ENCODE measurements at places on chromosomes 11 and 22.

DNA sequence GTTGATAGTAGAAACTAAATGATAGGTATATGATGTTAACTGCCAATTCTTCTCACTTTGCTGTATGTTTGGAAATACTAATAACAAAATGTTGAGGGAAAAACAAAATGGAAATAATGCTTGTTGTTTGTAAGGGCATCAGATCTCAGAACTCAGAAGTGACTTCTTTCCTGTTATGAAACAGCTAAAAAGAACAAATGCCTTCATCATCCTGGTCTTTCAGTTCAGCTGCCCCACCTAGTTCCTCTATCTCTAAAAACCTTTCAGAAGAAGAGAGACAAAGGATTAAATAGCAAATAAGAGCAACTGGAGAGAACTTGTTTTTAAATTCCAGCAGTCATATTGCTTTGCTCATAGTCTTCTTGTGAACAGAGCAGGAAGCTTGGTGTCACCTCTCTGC is 345.3 kb upstream of the NCAM1 start:
- no peak for DNase-seq

DNA sequence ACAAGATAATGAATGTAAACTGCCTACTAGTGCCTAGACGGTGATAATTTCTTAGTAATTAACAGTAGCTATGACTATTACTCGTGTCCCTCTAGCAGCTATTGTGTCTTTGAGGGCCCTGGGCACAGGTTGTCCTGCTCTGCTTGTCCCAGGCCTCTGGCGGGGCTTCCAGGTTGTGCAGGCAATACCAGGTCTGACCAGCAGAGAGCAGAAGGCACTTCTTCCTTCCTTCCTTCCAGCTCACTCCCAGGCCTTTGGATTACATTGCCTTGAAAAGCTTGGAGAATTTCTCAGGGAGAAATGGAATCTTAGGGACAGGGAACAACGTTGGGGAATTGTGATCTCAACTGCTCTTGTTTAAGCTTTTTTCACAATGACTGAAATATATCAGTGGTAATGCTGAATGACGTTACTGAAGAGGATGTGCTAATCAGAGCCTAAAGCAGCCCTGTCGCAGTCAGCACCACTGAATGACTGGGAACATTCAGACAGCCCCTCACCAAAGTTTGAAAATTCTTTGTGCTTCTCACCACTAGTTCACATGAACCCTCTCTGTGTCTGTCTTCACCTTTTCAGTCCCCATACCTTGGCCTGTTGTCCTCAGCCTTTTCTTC is 8.4 kb upstream of the CCKBR start:
- DNase-seq, result peak; percentile 13

DNA sequence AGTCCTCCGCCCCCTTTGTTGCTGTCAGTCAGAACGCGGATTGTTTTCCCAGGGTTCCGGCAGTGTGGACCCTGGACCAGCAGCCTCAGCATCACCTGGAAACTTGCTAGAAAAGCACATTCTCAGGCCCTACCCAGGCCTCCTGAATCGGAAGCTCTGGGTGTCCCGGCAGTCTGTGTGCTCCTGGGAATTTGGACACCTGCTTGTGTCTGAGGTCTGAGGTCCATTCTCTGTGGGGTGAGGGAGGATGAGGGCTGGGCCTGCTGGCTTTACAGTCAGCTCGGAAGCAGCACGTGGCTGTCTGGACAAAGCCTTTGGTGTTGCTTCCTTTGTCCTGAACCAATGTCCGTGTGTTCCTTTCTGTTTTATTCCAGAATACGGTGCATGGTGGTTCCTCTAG is 299.7 kb downstream of the TBC1D22A start:
- DNase-seq, result no peak

DNA sequence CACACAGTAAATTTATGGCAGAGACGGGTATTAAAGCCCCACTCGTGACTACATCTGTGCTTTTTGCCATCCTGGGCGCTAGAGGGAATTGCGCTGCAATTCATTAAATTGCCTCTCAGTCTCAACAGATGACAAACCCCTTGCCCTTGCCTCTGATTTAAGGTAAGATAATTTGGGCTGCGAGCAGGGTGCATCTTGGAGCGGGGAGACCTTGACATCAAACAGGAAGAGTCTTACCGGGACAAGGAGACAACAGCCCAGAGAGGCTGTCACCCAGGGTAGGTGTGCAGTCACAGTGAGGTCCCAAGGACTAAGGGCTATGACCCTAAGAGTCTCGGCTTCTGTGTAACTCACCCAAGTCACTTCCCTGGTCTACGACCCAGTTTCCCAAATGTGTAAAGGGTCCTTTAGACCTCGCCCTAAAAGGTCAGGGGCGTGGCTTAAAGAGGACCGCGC is 449 bp upstream of the TOM1 start:
- DNase-seq, result no peak

DNA sequence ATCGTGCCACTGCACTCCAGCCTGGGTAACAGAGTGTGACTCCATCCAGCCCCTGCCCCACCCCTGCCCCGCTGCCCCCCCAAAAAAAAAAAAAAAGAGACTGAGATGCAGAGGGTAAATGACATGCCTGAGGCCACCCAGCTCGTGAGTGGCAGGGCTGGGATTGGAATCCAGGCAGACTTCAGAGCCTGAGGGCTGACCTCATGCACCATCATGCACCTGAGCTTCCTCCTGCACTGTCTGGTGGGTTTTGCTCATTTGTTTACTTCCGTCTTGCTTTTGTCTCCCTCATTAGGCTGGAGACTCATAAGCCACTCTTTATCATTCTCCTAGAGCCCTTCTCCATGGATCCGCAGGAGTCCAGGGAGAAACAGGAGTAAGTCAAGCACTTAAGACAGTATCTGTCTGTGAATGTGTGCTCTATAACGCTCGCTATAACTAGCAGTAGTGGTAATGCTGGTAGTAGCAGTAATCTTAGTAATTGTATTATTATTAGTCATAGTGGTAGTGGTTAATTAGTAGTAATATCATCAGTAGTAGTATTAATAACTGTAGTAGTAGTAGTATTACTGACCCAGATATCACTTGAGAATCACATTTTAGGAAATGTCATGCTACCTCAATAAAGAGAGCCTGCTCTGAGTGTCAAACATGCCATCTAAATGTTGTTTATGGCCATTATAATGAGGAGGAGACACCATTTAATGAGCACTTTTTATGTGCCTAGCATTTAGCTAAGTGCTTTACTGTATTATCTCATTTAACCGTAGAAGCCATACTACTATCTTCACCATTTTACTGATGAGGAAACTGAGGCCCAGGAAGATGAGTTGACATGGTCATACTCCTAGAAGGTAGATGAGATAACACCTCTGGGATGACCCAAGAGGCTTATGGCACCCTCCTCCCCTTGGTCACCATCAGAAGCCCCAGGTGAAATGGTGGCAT is 85.0 kb downstream of the NAT10 start:
- no peak for DNase-seq

DNA sequence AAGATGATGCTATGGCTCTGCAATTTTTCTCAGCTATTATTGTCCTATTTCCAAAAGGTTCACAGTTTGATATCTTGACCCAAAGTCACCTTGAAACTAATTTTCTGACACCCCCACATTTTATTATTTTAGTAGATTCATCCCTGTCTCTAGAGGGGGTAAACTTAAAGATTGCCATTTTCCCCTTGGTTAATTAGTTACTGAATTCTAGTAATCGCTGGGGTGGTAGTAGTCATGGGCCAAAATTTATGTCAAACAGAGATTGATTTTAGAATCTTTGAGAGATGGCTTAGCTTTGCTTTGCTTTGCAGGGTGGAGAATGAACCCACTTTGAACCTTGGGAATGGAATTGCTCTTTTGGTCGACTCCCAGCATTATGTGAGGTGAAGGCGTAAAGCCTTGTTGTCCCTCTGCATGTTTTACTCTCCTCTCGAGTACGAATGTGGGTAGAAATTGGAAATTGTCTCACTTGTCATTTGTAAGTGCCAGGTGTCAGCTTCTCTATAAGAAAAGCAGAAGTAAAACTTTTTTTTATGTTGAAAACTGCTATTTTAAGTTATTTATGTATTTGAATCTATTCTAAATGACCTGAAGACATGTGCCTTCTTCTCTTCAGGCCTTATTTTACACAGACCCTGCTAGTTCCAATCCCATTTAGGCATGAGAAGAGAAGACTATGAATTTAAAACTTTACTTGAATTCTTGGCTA is 42.4 kb upstream of the RCE1 start:
- no peak for DNase-seq

GRCh38 chr11:122711831-122712381 is 56.4 kb downstream of the UBASH3B start:
- DNase-seq, result peak; percentile 64

DNA sequence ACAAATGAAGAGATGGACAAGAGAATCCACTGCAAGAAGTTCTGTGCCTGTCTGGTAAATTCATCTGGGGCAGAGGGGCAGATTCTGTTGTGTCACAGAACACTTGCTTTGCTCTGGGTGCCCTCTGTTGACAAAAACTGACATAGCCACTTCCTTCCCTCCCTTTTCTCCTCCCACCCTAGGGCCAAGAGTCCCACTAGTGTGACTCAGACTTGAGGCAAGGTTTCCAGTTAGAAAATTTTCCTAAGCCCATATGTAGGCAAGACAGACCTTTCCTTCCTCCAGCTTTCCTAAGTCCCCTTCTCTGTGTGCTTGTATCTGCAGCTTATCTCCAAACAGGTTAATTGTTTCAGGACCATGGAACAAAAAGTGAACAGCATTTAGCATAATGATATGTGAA is 106.8 kb downstream of the RBFOX2 start:
- peak; percentile 59 for DNase-seq

DNA sequence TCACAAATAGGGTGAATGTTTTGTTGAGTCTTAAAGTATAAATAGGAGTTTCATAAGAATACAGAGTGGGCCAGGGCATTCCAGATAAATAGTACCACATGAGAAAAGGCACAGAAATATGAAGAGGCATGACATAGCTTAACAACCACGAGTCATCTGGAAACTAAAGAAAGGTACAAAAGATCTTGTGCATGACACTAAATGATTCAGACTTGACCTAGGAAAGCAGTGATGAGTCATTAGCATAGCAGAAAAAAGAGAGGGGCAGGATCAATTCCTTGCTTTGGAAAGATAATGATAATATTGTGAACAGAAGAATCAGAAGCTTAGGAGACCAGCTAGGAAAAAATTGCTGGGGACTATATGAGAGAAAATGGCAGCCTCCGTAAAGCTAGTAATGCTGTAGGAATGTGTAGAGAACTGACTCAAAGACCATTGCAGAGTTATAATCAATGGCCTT is 47.6 kb upstream of the FIBIN start:
- no peak for DNase-seq

GRCh38 chr22:44184006-44184405 is 3.3 kb downstream of the PARVG start:
- DNase-seq, result no peak

DNA sequence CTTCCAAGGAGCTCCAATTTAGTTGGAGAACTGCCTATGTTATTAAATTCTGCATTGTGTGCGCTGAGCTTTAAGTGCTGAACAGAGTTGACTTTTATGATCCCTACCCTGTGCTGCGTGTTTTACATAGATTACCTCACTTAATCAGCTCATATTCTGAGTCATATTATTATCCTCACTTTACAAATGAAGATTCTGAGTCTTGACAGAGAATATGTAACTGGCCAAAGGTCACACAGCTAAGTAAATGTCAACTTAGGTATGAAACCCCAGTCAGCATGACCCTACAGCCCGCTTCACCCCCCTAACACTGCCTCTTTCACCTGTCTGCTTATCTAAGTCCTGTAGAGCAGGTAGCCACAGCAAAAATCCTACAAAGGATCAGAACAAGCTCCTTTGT is 19.8 kb upstream of the TMPRSS5 start:
- DNase-seq, result no peak

DNA sequence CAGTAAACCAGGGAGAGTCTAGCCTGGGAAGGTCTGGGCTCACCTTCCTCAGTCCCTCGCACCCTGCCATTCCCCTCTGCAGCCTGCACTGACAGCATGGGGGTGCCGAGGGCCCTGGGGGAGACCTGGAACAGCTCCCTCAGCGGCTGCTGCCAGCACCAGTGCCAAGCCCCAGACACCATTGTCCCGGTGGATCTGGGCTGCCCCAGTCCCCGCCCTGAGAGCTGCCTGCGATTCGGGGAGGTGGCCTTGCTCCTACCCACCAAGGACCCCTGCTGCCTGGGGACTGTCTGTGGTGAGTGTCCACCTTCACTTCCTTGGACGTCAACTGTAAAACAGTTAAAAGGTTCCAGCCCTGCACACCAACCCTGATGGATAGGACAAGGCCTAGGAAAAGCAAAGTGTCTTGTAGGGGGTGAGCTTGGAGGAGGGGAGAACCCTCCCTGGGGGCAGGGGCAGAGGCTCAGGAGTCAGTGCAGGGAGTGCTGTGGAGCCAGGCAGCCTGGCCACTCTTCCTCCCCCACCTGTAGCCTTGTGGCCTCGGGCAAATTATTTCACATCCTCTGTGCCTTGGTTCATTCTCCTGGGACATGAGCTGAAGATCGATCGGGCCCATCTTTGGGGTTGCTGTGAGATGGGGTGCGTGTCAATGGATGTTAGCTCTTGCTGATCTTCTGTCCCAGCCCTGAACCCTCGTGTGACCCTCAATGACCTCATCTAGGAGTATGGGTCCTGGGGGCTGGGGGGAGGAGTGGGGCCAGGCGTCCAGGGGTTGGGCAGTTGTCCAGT is 85.2 kb upstream of the MYOD1 start:
- DNase-seq, result no peak

DNA sequence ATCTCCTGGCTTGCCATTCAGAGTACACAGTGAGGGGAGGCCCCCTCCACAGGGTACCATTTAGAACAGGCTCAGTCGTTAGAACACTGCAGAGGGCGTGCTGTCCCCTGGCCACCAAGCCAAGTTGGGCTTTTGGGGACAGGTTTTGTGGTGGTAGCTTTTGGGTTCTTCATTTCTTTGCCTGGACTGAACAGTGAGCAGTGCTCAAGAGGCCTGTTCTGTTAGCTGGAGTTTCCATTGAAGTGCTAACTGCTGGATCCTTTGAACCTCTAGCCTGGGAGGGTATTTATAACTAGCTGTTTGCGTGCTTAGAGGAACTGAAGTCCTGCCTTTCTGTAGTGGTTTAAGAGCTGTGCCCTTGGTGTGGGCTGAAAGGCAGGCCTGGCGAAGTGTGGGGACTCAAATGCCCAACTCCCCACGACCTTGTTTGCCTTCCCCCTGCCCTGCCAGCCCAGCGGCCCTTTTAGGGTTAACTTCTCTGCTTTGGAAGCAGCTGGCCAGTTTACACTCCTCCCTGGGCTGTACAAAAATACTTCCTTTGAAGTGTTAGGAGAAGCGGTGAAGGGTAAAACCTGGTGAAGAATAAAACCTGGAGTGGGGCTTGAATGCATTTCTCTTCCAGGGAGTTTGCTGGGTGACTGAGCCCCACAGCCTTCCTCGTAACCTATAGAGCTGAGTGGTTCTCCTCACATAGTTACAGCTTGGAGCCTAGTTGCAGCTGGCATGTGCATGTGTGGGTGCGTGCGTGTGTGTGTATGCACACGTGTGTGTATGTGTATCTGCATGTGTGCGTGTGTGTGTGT is 34.6 kb downstream of the ZNRF3 start:
- peak; percentile 13 for DNase-seq

- no peak for DNase-seq
Observed at GRCh38 chr22:46295277-46295971, 1.2 kb upstream of the GTSE1 start.

Measured in NCI-H1694 treated with DMSO at 0.1 percent for 48 hours (cell line).